T-helper 1 cell treated with Interleukin-12 subunit alpha and Interleukin-12 subunit beta and Interleukin-4 antibody, amounts not matched to agents 30 ng/mL and 1 ng/mL, for 36 hours (primary cell): ENCODE measurements at places on chromosomes 13 and 19. TPM values are rescaled to one million over a fixed set of nuclear protein-coding genes. Genes with fewer than 3 reads are reported as not detected.

The PSG7 gene
- not detected in 2 replicates for total RNA-seq

The DPF1 gene
- total RNA-seq, result 0.41 and 1.3 TPM in 2 replicates

The GIPR gene
- total RNA-seq, result 4.2 and 5.3 TPM in 2 replicates

The ZNF296 gene
- total RNA-seq, result 1.8 and 2.3 TPM in 2 replicates

The MED16 gene
- 64.3 and 74.3 TPM in 2 replicates for total RNA-seq

The ZNF44 gene
- 13.9 and 14.0 TPM in 2 replicates for total RNA-seq

The ZNF112 gene
- not detected in 2 replicates for total RNA-seq

The PSG1 gene
- not detected in 2 replicates for total RNA-seq

The SIGLEC9 gene
- total RNA-seq, result 0.12 and 0.29 TPM in 2 replicates

The NEK5 gene
- total RNA-seq, result 0.15 TPM in 1 of 2 replicates, not detected in the other

The MYPOP gene
- total RNA-seq, result 9.4 and 10.4 TPM in 2 replicates

The CYP2B6 gene
- total RNA-seq, result not detected in 2 replicates

The ENOX1 gene
- total RNA-seq, result 0.12 and 0.20 TPM in 2 replicates

The LILRB2 gene
- not detected in 2 replicates for total RNA-seq

The ZNF573 gene
- total RNA-seq, result 6.3 and 9.2 TPM in 2 replicates

The RETN gene
- total RNA-seq, result not detected in 2 replicates

The ZNF497 gene
- 0.64 and 1.0 TPM in 2 replicates for total RNA-seq

The LMTK3 gene
- 4.5 and 5.0 TPM in 2 replicates for total RNA-seq

The EPSTI1 gene
- 109 and 121 TPM in 2 replicates for total RNA-seq

The PLPP2 gene
- 0.25 and 0.34 TPM in 2 replicates for total RNA-seq

The PRR22 gene
- total RNA-seq, result 5.0 and 5.3 TPM in 2 replicates

The RNF225 gene
- total RNA-seq, result 0.29 TPM in 1 of 2 replicates, not detected in the other

The GNG7 gene
- 0.22 and 0.32 TPM in 2 replicates for total RNA-seq

The KIR3DL2 gene
- 0.80 and 0.96 TPM in 2 replicates for total RNA-seq

The CLEC4G gene
- not detected in 2 replicates for total RNA-seq

The GPC5 gene
- total RNA-seq, result 0.22 TPM in 2 replicates

The PKN1 gene
- total RNA-seq, result 200 and 201 TPM in 2 replicates

The OCEL1 gene
- total RNA-seq, result 15.7 and 21.3 TPM in 2 replicates

The KLK15 gene
- not detected in 2 replicates for total RNA-seq

The PSG2 gene
- not detected in 2 replicates for total RNA-seq

The CDX2 gene
- total RNA-seq, result not detected in 2 replicates

The ATP4A gene
- not detected in 2 replicates for total RNA-seq

The CEACAM18 gene
- not detected in 2 replicates for total RNA-seq

The MBNL2 gene
- 12.4 and 14.4 TPM in 2 replicates for total RNA-seq

The C19orf38 gene
- 4.6 and 5.7 TPM in 2 replicates for total RNA-seq

The GPR18 gene
- 10.6 and 11.4 TPM in 2 replicates for total RNA-seq

The MCEMP1 gene
- not detected in 2 replicates for total RNA-seq

The ZNF700 gene
- 15.8 and 16.4 TPM in 2 replicates for total RNA-seq

The CEACAM20 gene
- total RNA-seq, result not detected in 2 replicates

The PALM3 gene
- total RNA-seq, result not detected in 2 replicates

The GRK1 gene
- total RNA-seq, result 0.05 TPM in 2 replicates

The KMT2B gene
- total RNA-seq, result 64.0 and 72.8 TPM in 2 replicates

The NALCN gene
- total RNA-seq, result not detected in 2 replicates

The CD70 gene
- total RNA-seq, result 73.7 and 75.9 TPM in 2 replicates

The TSHZ3 gene
- 2.2 and 2.9 TPM in 2 replicates for total RNA-seq

The ZNF837 gene
- total RNA-seq, result 1.1 and 1.6 TPM in 2 replicates

The DLL3 gene
- total RNA-seq, result 0.27 and 0.51 TPM in 2 replicates

The TMIGD2 gene
- total RNA-seq, result 33.2 and 34.6 TPM in 2 replicates

The ACTMAP gene
- 10.6 and 11.9 TPM in 2 replicates for total RNA-seq

The ZNF440 gene
- 11.4 and 11.9 TPM in 2 replicates for total RNA-seq

The TLE5 gene
- total RNA-seq, result 598 and 603 TPM in 2 replicates

The ZNF738 gene
- total RNA-seq, result 7.8 and 9.9 TPM in 2 replicates

The MLLT1 gene
- 45.6 and 48.0 TPM in 2 replicates for total RNA-seq
